A172 (cell line): ENCODE measurements at places on chromosomes 7 and 10. TPM values are rescaled to one million over a fixed set of nuclear protein-coding genes. Genes with fewer than 3 reads are reported as not detected.

DNA sequence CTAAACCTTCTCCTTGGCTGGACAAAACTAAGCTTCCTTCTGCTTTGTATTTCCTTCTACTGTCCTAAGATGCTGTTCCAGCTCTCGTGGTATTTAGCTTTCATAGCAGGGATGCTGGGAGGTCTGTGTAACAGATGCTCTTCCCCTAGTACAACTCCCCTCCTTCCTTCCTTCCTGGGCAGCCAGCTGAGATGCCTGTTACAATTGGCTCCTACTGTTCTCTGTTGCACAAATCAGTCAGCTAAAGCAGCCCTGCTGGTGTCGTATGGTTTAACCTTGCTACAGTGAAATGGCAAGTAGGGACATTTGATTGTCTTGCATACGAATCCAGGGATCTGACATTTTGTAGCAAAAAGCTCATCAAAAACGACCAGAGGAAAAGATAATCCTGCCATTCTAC, 143.8 kb downstream of the ARHGAP21 start:
- no peak for DNase-seq

- no peak for DNase-seq
These were observed 251.7 kb upstream of the CXCL12 start for GRCh38 chr10:44636625-44637024.

Gene STX1A
- total RNA-seq: 18.6 and 30.2 TPM in 2 replicates

DNA sequence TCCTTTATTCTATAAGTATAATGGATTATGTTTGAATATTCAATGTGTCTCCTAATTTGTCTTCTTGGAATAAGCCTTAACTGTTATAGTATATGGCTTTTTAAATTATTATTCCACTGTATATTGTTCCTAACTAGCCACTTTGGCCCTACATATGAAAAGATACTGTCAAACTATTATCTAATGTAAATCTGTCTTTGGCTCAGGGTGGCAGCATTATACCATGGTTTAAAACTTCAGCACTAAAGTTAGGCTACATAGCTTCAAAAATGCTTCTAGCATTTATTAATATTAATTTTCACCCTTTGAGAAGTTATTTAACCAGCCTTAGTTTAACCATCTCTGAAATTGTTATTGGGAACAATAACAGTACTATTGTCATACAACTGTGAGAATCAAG, 543.1 kb upstream of the MBL2 start:
- no peak for DNase-seq

DNA sequence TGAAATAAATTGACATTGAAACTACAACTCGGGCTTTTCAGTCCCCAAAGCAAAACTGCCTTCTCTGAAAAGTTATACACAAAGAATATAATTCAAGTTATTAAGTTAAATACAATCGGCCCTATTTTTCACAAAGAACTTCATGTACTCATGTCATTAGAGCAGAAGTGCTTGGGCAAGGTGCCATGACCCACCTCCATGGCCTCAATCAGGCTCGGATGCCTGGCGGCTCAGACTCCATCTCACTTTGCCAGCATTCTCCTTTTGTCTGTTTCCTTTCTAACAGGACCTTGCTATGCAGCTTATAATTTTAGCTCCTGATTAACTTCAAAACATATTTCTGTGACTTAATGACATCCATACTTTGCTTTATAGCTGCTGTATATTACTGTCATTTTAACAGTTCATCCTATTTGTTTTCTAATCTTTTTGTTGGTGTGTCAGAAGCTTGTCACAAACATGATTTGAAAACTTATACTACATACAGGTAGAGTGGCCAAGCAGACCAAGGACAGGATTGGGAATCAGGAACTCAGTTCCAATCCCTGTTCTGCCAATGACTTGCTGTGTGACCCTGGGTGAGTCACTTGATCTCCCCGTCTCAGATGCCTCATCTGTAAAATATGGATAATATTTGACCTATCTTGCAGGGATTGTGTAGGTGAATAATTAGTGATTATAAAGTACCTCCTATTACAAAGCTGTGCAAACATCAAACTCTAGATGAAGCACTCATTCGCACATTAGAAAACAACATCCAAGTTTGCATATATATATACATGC, 60.8 kb upstream of the ITGA8 start:
- no peak for DNase-seq

Gene STRIP2
- total RNA-seq: 4.2 and 6.3 TPM in 2 replicates

Gene ARHGEF5
- not detected in 2 replicates for total RNA-seq

Gene AGBL3
- 0.07 and 1.9 TPM in 2 replicates for total RNA-seq

Gene AKR1C4
- total RNA-seq: not detected in 2 replicates

DNA sequence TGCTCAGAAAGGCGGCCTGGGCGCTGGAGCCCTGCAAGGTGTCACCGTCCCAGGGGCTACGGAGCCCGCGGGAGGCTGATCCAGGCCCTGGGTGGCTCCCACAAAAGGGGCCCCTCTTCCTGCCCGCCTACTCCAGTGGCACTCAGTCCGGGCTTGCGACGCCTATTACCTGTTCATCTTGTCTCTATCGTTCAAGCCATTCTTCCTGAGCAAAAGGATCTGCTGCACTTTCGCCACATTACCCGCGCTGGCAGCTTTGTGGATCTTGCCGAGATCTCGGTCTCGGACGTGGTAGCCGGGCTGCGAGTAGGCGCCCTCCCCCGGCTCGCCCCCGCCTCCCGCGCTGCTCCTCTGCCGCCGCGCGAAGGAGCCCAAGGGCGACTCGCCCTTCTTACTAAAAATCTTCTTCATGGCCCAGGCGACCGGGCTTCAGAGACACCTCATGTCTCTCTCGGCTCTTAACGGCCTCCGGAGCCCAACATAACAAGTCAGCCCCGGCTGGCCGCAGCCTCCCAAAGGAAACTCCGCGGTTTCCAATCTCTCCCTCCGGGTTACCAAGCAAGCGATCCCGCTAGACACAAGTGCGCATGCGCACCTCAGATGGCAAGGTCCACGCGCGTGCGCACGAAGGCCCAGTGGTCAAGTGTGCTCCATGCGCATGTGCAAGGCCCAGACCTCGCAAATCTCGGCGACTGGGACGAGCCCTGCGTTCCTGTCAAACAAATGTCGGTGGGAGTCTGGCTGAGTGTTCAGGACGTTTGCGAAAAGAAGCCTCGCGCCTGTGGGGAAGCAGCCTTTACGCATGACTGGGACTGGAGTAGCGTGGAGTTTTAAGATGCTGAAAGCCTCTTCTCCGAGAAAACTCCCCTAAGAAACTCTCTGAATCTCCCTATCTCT, at the start of gene ANKRD26:
Gene ANKRD26, minus strand, starts transcription at position 579 of the 897 bp plus-strand sequence. Its CDS starts 168 bp downstream, at position 411.
- peak; percentile 95 for DNase-seq
